ENCODE measurements at places on chromosomes 3 and 15.

DNA sequence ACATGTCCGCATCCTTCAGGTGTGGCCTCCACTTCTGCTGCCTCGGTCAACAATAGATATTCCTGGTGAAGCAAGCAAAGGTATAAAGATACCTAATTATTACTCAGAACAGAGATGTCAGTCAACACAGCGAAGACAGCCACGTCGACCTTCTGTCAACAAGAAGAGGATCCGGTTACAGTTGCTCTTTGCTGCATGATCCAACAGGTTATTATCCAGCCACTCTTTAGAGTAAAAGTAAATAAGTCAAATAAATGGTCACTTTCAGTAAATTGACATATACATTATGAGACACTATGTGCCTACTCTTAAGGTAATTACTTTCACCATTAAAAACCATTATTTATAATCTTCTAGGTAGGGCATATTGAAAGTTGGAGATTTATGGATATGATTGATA lies 356.8 kb upstream of the ATP11B start:
- DNase-seq = peak; percentile 85

GRCh38 chr3:174376346-174376745 lies 482.8 kb upstream of the NAALADL2 start:
- no peak for DNase-seq

- no peak for DNase-seq
Observed at GRCh38 chr3:189641776-189642175, 10.6 kb downstream of the TP63 start.

- DNase-seq = no peak
Observed at GRCh38 chr15:70192490-70192889, 94.8 kb upstream of the TLE3 start.

DNA sequence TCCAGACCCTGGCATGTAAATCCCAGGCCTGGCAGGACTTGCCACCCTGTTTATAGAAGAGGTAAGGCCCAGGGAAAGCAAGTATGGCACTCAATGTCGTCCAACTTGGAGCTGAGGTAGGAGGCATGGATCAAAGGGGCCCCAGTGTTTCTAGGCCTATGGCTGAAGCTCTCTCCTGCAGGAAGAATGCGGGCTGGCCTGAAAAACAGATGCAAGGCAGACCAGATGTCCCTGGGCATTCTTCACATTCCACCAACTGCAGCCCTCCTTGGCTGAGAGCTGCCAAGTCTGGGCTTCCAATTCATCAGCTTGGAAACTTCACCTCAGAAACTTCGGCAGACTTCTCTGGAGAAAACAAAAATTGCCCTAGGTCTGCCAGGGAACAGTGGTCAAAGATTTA lies 22.2 kb downstream of the MESD start:
- no peak for DNase-seq

- DNase-seq = no peak
Observed at GRCh38 chr3:13308380-13308801, 111.7 kb downstream of the NUP210 start.

DNA sequence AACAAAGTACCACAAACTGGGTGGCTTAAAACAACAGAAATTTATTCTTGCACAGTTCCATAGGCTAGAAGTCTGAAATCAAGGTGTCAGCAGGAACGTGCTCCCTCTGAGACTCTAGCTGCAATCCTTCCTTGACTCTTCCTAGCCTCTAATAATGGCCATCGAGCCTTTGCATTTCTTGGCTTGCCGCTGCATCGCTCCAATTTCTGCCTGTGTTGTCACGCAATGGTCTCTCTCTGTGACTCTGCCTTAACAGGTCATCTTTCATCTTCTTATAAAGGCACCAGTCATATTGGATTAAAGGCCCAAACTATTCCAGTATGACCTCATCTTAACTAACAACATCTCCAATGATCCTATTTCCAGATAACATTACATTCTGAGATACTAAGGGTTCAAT lies 61.0 kb upstream of the FNDC3B start:
- DNase-seq = no peak

GRCh38 chr3:186519021-186519658 lies 25.0 kb downstream of the CRYGS start:
- no peak for DNase-seq
